ENCODE measurements at places on chromosomes 16 and 17.
A peak's percentile ranks its signal among the peaks of the same experiment; 100 is the strongest.

GRCh38 chr16:12818326-12818725, 14.6 kb upstream of the CPPED1 start:
- no peak for DNase-seq

DNA sequence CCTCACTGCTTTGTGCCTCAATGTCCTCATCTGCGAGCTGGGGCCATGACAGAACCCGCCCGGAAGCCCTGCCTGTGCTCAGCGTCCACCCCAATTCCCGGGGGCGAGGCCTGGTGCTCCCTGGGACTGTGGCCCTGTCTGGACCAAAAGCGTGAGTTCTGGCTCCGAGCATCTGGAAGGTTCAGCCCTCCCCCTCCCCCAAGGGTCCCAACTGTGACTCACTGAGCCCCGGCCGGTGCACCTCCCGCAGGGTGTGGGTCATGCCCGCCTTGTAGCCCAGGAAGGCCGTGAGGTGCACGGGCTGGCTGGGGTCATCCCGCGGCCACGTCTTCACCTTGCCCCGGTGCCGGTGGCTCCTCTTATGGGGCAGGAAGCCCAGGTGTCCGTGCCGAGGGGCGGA, 755 bp downstream of the RPL3L start:
- no peak for DNase-seq

- no peak for DNase-seq
Observed at GRCh38 chr17:32461498-32461852, 17.2 kb downstream of the PSMD11 start.

- DNase-seq: no peak
Observed at GRCh38 chr17:1997927-1998742, 27.0 kb downstream of the RTN4RL1 start.

DNA sequence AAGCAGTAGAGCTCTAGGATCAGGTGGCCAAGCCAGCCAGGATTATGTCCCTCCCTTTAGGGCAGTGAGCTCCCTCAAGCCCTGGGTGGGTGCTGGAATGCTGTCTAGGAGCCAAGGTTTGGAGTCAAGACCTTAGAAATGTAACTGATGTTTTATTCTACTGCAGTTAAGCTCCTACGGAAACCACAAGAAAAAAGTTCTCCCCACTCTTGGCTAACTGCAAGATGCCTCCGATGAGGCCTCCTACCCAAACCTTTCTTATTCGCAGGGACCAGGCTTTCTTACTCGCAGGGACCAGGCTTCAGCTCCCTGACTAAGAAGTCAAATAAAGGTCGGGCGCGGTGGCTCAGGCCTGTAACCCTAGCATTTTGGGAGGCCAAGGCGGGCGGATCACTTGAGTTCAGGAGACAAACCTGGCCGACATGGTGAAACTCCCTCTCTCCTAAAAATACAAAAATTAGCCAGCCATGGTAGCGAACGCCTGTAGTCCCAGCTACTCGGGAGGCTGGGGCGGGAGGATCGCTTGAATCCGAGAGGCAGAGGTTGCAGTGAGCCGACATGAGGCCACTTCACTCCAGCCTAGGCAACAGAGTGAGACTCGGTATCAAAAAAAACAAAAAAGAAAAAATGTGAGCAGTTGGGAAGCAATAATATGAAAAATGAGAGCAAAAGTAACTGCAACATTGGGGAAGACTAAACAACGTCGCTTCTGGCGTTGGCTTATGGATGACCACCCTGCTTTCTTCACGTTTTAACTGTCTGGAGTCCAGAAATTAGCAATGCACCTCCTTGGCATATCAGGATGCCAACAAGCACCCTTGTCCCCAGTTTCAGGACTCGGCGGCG, 31.7 kb upstream of the ARL4D start:
- no peak for DNase-seq

- no peak for DNase-seq
Observed at GRCh38 chr17:37116671-37117185, 168.0 kb downstream of the AATF start.

GRCh38 chr17:20045476-20045875, 36.3 kb downstream of the SPECC1 start:
- no peak for DNase-seq

- DNase-seq: no peak
Observed at GRCh38 chr16:53414381-53414780, 19.9 kb upstream of the RBL2 start.

DNA sequence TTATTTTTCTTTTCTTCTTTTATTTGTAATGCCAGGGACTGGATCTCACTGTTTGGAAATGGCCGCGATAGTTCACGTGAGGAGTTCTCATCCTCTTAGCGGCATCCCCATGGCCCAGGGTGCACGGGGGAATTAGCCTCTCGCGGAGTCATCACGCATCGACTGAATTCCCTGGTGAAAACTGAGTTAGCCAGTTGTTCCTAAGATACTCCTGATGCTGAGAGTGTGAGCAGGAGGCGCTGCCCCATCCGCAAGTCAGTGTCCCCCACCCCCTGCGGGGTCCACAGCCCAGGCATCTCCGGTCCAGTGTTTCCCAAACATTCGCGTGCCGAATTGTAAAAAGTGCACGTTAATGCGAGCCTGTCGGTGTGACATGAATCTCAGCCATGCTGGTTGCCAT, 277.2 kb downstream of the CPPED1 start:
- no peak for DNase-seq

DNA sequence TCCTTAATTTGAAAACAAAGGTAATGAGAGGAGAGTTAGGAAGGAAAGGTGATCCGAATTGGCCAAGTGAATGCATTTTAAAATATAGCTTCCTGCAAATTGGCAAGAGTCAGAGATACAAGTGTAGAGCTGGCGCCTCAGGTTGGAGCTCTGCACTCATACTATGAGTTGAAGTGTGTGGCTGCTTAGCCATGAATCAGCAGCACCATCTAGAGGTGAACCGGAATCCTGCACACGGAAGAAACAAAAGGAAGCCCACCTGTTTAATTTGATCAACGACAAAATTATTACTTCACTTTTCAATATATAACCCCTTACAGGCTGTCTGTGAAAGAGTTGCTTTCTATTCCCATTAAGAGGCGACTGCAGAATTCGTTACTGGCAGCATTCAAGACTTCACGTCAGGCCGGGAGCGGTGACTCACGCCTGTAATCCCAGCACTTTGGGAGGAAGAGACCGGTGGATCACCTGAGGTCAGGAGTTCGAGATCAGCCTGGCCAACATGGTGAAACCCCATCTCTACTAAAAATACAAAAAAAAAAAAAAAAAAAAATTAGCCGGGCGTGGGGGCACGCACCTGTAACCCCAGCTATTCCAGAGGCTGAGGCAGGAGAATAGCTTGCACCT, 1253.7 kb upstream of the CDH8 start:
- no peak for DNase-seq

DNA sequence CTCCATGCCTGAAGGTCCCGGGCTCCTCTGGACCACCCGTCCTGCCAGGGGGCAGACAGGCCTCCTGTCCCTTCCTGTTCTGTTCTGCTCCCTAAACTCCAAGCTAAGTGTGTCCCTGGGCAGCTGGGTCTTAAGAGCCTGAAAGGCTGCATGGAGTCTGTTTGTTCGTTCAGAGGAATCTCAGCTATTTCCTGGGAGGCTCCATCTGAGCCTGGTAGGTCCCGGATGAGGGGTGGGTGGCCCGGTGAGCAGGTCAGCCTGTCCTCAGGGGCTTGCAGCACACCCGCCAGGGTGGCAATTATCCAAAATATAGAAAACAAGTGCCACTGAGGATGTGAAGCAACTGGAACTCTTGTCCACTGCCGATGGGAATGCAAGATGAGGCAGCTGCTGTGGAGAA, 12.6 kb downstream of the ACTG1 start:
- DNase-seq: no peak

DNA sequence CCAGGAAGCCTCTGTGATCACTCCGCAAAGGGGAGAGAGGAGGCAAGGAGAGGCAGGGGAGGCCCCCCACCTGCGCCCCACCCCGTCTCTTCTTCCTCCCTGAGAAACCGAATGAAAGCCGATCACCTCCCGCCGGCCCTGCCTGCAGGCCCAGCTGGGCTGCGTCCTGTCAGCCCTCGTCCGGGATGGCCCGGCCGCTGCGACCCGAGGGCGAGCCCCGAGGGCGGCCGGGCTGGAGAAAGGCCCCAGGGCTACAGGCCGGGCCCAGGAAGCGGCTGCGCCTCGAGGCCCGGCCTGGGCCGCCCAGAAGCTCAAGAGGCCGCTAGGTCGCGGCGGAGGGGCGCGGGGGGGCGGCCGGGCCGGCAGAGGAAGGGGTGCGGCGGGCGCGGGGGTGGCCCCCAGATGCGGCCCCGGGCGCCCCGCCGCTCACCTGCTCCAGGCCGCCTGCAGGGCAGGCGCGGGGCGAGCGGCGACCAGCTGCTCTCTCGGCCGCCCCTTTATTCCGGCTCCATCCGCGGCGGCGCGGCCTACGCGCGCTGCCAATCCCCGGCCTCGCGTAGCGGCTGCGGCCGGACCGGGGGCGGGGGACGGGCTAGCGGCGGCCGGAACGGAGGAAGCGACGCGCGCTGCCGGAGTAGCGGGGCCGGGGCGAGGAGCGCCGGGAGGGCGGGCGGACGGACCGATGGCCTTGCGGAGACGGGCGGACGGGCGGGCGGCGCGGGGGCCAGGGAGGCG, at the start of gene ZNF319:
Gene ZNF319 (minus strand): TSS at position 702 of the 735 bp plus-strand sequence. CDS start 2,407 bp downstream, outside the sequence.
- no peak for DNase-seq

GRCh38 chr17:48131216-48131824, 23.8 kb downstream of the SNX11 start:
- DNase-seq: peak; percentile 21

- DNase-seq: no peak
Observed at GRCh38 chr17:61219460-61219859, 180.2 kb upstream of the TBX2 start.

GRCh38 chr17:76331083-76331482, 22.6 kb downstream of the PRPSAP1 start:
- DNase-seq: no peak

DNA sequence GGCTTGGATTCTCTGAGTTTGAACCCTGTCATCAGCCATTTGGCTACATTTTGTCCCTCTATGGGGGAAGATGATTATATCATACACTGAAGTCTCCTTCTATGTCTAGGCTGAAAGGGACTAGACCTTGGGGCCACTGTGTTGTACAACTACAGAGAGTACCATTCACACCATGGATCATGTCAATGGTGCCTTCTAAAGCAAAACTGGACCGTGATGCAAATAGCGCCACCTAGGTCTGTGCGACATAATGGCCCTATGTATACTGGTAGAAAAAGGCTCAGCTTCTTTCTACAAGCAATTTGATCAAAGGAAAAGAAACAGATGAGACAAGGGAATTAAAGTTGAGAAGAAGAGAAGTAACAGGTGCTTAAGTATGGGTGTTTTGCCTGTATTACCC, 100.7 kb downstream of the LYRM1 start:
- DNase-seq: no peak

GRCh38 chr16:84234321-84235241, 5.2 kb downstream of the KCNG4 start:
- no peak for DNase-seq

- no peak for DNase-seq
Observed at GRCh38 chr17:57478478-57479250, 222.3 kb downstream of the MSI2 start.

DNA sequence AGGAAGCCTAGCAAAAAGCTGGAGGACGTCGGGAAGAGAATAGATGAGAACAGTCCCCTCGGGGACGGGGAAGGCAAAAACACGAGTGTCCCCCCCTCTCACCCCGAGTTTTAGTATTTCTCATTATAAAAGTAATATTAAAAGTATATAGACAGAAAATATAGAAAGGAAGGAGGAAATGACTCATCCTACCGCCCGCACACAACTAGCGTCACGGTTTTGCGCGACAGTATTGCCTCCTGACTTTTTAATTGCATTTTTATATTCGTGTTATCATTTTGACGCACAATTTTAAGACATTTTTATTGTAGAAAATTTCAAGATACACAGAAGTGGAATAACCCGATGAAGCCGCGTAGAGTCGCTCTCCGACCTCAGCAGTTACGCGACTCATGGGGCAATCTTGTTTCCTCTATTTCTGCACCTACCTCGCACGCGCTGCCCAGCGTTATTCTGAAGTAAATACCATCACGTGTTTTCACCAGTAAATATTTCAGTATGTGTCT, 652 bp upstream of the SLC25A19 start:
- DNase-seq: peak; percentile 22

DNA sequence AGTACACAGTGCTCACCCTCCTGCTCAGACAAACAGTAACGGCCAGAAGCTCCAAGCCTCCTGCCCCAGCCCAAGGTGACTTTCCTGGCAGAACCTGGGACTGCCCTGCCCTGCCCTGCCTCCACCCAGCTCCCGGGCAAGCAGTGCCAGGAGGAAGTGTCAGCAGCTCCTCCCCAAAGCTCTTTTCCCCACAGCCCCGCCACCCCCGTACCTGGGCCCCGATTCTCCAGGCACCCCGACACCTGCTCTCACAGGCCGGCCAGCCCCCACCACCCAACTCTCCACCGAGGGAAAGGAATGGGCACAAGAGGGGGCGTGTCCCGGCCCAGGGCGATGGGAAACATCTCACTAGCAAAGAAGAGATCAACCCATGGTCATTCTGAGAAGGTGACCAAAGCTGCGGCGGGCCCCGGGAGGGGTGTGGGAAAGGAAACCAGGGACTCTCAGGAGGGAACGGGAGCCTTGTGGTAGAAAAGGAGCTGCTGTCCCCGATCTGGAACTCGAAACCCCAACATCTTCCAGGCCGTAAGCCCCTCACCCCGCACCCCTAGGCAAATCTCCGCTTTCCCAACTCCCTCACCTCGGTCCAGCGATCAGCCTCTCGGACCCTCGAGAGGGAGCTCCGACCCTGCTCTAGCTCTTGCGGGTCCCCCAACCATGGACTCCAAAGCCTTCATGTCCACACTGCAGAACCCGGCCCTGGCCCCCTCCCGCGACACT, 1.2 kb downstream of the BCAR1 start:
- DNase-seq: no peak

DNA sequence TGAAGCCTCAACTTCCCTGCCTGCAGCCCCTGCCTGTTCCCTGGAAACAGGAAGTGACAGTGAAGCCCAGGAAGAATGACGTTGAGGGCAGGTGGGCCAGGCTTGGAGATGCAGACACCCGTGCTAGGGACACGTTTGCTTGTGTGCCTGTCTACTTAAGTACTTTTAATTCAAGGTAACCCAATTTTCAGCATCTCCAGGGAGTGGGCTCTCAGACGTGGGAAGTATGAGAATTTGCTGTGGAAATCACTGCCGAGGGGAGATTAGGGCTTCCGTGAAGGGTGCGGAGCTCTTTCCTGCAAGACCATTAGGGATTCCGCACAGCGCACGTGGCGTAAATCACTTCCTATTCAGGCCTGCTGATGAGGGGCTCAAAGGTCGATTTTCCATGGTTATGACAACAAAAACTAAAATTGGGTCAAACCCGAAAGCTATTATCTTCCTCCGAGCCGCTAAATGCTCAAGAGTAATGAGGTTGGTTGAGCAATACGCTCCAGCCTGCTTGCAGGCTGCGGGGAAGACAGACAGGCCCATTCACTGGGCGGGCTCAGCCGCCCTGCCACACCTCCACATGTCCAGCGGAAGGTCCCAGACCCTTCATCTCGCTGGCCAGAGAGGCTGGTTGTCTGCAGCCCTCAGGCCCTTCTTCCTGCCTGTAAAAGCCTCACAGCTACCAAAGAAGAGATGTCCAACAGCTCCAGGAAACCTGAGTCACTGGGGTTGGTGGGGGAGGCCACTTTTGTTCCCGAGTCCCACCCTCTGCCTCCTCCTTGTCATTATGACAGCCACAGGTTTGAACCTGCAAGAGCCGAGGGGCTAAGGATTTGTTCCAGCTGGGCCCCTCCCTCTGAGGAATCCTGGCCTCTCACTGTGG, 109.9 kb downstream of the RBFOX3 start:
- no peak for DNase-seq

Measured in stimulated activated CD8-positive, alpha-beta memory T cell treated with anti-CD3 and anti-CD28 coated beads, Interleukin-4, amount 100 ng/mL, for 1 hour (primary cell).